ENCODE measurements at places on chromosomes 2 and 18. TPM values are rescaled to one million over a fixed set of nuclear protein-coding genes. Genes with fewer than 3 reads are reported as not detected.

DNA sequence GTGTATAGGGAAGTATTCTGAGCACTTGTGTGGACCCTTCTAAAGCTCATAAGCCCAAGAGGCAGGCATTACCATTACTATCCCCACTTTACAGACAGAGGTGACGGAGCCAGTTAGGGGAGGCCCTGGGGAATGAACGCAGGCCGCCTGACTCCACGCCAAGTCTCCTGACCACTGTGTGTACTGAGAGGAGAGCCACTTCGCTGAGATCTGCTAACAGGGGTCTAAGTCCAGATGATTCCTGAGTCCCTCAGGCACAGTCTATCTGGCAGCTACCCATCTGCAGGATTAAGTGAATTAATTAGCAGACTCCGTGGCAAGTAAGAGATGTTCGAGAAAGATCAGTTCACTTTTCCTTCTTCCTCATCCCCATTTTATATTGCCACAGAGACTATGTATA, 13.7 kb downstream of the CYB5A start:
- no peak for DNase-seq

DNA sequence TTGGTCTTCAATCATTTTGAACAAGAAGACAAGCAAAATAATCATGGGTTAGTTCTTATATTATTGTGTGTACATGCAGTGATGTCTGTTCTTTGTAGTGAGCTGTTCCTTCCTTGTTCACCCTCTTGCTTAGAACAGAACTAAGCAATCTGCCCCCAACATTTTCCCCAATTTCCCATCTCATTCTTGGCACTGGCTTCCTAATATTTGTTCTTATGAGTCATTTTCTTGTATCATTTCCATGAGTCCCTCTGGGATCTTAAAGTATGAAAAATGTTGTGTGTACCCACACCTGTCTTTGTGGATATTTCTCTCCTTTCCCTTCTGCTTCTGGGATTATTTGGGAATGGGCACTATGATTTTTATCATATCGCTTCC, 3.5 kb upstream of the IL1B start:
- no peak for DNase-seq

DNA sequence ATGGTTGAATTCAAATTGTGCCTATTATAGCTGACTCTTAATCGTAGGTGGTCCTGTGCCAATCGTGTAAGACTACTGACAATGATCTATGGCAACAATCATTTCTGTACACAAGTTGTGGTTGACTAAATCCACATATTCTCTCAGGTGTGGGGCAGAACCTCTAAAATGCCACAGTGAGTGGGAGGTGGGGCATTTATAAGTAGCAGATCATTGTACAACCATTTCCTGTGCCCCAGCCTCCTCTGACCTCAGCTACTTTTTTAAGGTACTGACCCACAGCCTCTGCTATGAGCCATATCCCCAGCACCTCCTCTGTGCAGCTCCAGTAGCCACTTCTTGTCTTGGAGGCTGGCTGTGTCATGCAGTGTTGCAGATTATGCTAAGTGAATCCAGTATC, 48.6 kb upstream of the RAPH1 start:
- DNase-seq: peak; percentile 91

Gene ELMOD3
- total RNA-seq: 13.1 TPM

Gene ABHD1
- not detected for total RNA-seq

DNA sequence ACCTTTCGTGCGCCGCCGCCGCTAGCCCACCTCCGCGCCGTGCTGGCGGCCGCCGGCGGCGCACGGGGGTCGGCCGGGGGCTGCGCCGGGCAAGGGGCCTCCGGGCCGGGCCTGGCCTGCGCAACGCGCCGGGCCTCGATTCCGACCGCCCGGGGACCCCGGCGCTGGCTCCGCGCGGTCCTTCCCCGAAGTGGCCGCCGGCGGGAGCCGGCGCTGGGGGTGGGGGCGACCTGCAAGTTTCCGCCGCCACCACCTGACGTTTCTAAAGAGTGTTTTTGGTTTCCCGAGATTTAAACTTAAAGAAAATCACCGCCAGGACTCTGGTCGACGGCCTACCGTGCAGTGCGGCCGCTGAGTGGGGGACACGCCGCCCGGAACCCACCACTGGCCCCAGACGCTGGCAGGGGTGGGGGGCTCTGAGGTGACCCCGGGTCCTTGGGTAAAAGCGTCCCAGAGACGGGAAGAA, 3.8 kb upstream of the GATA6 start:
- DNase-seq: no peak

DNA sequence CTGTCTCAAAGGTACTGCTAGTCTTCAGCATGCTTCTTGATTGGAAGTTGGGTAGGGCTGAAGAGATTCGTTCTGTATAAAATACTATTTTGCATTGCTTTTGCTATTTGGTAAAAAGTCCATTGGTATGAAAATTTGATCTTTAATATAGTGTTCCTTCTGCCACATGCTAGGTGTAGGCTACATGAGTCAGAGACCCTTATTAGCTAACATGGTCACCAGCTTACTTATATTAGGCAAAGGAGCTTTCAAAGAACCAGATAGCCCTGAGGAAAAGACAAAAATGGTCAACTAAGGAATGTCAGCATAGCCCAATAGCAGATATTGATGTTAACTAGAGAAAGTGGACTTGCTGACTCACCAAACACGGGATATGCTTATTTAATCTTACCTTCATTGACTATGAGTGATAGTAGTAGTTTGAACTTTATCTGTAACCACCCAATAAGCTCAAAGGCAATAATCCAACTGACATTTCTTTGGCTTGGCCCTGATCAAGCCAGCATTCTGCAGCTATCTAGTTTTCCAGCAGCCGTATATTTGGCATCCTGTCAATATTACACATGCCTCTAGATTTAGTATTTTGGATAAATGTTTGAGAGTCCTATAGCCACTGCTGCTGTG, 110.0 kb downstream of the TPGS2 start:
- no peak for DNase-seq

GRCh38 chr2:238652053-238652770, 195.7 kb upstream of the TWIST2 start:
- no peak for DNase-seq

Gene NGEF
- 7.8 TPM for total RNA-seq
